Iris pigment epithelial cell (primary cell): ENCODE measurements at places on chromosomes 16 and 17.

DNA sequence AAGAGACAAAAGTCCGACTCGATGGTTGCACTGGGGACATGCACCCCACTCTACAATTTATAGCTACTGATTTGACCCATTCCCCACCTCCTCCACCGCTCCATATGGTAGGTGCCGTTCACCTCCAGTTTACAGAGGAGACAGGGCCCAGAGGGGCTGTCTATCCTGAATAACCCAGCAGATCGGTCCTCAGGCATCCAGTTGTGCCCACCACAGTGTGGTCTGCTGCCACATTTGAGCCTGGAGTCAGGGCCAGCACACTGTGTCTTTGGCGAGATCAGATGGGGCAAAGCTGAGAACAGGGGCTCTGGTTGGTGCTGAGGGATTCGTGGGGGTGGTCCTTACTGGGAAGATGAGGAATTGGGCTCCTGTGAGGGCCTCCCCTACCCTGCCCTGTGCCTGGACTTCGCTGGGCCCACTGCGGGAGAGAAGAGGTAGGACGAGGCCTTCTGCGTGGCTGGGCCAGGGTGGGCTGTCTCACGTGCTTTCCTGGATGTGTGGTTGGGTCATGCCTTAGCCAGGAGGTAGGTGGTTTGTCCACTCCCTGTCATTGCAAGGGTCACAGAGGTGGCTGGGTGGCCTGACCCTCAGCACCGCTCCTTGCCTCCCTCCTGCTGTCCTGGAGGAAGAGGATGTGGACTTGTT, 2.8 kb downstream of the ADCY7 start:
- DNase-seq: no peak

DNA sequence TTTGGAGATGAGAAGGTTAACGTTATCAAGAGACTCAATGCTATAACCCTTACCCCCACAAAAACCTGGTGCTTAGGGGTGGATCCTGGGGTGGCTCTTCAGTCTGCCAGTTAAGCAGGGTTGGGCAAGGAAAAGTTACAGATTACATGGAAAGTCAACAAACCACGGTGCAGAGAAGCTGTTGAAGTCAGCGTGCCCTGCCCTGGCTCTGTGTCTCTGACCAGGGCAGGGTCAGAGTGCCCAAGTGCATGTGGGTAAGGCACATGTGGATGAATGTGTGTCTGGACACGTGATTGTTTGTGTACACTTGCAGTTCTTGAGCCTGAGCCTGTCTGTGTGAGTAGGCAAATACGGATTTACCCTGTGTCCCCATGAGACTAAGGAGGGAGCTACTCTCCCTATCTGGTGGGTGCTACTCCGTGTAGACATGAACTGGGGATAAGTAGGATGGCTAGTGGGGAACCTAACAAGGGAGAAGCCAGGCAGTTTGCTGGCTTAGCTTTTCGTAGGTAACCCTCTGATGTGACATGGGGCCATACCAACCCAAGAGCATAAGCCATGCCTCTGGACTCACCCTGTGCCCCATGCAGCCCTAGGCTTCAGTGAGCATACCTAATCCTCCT, 5.5 kb downstream of the IGFBP4 start:
- no peak for DNase-seq

DNA sequence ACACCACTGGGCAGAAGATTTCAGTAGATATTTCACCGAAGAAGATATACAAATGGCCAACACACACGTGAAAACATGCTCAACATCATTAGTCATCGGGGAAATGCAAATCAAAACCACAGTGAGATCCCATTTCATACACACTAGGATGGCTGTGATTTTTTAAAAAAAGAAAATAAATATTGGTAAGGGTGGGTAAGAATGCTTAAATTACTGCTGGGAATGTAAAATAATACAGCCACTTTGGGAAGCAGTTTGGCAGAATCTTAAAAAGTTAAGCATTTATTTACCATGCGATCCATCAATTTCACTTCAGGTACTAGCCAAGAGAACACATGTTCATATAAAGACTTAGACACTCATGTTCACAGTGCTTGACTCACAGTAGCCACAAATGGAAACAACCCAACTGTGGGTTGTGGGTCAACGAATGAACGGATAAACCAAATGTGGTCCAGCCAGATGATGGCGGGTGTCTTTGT, 6.5 kb upstream of the C16orf74 start:
- DNase-seq: peak; percentile 79

DNA sequence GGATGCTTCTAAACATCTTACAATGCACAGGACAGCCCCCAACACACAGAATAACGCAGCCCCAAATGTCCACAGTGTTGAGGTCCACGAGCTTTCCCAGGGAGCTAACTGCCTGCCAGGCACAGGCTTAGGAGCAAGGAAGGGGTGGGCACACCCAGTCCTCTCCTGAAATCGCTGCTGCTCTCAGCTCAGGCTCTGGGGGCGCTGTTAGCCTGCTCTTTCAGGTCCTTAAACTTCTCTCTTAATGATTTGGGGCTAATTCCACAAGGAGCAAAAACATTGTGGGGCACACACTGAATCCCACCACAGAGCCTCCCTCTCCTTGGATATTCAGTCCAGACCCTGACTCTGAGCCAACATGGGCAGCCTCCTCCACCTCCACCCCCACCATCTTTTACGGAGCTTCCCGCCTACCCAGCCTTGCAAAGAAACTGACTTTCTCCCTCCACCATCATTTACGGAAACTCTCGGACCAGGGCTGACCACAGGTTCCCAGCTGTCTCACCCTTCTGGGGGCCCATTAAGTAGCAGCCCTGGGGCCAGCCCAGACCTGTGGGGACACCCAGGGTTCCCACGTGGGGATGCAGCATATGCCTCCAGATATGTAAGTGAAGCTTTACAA, 1.1 kb downstream of the CD300H start:
- peak; percentile 15 for DNase-seq

DNA sequence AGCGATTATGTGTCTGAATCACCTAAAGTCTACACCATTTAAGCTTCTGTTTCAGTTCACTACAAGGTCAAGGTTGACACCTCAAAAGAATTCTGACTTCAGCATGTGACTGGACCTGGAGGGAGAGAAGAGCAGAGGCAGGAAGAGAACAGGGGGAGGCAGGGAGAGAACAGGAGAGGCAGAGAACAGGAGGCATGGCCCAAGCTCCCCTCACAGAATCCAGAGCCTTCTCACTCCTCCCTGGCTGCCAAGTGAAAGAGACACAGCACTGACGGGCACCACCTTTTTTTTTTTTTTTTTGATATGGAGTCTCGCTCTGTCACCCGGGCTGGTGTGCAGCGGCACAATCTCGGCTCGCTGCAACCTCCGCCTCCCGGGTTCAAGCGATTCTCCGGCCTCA, 11.4 kb downstream of the GGA2 start:
- DNase-seq: no peak

- DNase-seq: peak; percentile 72
These were observed 26.8 kb upstream of the FOXK2 start for GRCh38 chr17:82492643-82493225.

GRCh38 chr16:72419638-72420037, 247.7 kb upstream of the PMFBP1 start:
- no peak for DNase-seq

GRCh38 chr17:13986855-13987254, 82.4 kb upstream of the COX10 start:
- DNase-seq: no peak

DNA sequence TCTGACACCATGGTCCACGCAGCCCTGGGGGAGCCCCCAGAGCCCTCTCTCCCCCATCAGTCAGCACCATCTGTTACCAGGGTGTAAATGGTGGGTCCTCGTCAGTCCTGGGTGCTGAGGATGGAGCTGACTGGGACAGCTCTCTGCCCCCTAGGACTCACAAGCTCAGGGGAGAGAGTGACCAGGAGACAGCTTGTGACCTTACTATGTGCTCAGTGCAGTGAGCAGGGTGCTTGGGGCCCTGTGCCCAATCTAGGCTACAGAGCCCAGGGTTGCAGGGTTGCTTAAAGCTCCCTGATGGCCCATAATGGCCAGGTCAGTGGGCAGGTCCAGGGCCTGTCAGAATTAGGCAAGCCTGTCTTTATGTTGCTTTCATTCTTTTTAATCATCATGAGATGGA, 11.3 kb downstream of the MMP2 start:
- DNase-seq: no peak

DNA sequence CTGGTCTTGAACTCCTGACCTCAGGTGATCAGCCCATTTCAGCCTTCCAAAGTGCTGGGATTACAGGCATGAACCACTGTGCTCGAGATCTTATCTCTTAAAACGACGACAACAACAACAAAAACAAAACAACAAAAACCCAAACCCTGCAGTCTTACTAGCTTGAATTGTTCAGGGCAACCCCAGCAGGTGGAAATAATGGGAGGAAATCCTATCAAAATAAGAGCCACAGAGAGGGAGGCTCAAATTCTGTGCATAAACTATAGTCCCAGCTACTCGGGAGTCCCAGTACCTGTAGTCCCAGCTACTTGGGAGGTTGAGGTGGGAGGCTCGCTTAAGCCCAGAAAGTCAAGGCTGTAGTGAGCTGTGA, 16.5 kb upstream of the ATP6V0A1 start:
- no peak for DNase-seq

DNA sequence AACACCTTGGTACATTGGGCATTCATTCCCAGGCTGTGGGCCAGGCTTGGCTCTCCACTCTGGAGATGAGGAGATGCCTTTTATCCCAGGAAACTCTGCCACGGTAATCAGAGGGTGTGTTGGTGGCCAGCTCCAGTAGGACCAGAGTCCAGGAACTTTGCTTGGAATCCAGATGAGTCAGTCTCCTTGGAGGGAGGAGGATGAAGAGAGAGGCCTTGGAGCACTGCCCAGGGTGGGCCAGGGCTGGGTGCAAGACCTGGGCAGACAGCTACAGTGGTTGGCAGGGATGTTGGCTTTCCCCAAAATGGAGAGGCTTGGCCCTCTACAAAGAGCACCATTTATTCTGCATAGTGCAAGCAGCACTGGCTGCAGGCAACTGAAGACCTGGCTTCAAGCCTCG, 209.0 kb downstream of the RGS9 start:
- DNase-seq: no peak

GRCh38 chr16:69417520-69418199, 6.8 kb upstream of the CYB5B start:
- DNase-seq: no peak

DNA sequence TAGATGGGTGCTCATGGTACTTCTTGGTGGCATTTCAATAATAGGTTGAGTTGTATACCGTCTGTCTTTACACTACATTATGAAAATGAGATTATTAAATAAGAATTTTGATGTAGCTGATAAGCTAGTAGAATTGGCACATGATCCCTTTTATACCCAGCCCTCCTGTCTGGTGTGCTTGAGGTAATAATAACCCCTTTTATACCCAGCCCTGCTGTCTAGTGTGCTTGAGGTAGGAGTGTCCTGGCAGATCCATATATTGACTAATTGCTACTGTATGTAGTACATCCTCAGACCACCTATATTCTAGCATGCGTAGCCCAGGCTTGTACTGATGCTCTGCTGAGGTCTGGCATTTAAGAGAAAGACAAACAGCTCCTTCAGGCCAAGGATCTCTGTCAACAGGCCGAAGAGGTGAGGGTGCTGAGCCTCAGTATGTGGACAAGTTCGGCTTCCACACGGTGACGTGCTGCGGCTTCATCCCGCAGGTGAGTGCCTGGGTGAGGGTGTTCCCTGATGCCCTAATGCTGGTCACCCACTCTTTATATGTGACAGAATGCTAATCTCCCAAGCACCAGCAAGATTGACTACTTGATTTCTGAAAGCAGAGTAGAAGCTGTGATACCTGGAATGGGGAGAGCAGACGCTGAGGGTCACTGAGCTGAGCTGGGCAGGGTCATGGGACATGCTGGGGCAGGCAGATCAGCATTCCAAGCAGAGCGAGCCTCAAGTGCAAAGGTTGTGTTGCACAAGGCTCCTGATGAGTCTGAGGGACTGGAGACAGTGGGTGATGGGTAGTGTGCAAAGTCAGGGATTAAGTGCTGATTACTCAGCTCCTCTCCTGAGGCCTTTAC, 5.7 kb downstream of the FN3K start:
- DNase-seq: peak; percentile 36

GRCh38 chr17:38663125-38663751, 11.5 kb downstream of the EPOP start:
- peak; percentile 58 for DNase-seq

DNA sequence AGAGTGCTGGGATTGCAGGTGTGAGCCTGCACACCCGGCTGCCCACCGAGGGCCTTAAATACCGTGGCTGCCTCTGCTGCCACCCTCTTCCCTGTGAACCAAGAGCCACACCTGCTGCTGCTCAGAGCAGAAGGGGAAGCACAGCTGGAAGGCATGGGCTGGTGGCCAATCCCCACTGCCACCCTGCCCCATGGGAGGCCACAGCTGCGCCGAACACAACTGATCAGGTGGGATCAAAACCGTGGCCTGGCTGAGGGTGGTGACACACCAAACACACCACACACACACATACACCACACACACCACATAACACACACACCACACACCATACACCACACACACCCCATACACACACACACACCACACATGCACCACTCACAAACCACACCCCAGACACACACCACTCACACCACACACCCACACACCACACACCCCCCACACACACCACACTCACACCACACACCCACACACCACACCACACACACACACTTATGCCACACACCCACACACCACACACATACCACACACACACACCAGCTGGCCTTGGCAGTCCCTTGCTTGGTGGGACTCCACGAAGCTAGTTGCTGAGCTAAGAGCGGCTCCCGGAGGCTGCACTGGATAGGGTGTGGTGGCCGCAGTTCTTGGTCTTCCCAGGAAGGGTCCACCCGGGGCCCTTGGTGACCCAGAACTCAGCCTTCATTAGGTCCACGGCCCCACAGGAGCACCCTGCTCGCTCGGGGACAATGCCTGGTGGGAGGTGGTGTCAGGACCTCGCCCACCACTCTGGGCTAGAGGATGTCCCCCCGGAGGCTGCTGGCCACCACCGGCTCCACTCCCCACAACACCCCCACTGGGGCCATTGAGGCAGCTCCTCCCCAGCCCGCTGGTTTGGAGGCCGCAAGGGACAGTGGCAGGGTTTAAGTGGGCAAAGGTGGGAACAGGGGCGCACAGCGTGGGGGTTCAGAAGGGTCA, 14.9 kb downstream of the CEP131 start:
- no peak for DNase-seq

DNA sequence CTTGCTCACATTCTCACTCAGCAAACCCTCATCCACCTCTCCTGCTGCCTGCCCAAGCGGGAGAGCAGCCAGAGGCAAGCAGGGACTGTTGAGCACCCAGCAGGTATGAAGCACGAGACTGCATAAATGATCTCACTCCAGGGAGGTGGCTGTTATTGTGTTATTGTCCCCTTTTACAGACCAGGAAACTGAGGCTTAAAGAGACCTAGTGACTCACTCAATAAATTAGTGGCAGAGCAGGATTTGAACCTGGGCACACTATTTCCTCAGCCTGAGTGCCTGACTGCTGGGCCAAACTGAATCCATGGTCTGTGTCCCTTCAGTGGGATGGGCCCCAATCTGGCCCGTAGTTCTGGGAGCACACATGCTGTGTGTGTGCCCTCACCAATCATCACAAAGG, 12.3 kb upstream of the MAP2K3 start:
- no peak for DNase-seq

GRCh38 chr16:85465328-85466303, 147.5 kb upstream of the GSE1 start:
- peak; percentile 29 for DNase-seq

- no peak for DNase-seq
These were observed 7.8 kb upstream of the BIRC5 start for GRCh38 chr17:78206298-78206697.

- no peak for DNase-seq
These were observed 59.2 kb upstream of the TOB1 start for GRCh38 chr17:50925296-50925891.
